ENCODE measurements at places on chromosomes 5 and 9.

DNA sequence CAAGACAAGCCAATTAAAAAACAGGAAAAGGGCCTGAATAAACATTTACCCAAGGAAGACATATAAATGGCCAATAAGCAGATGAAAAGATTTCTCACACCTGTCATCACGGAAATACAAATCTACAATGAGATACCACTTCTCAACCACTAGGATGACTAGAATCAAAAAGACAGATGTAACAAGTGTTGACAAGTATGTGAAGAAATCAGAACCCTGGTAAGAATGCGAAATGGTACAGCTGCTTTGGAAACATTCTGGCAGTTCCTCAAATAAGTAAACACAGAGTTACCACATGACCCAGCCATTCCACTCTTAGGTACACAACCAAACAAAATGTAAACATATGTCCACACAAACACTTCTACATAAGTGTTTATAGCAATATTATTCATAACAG is 32.5 kb downstream of the LEAP2 start:
- no peak for DNase-seq

- DNase-seq, result no peak
Measured at GRCh38 chr9:124818431-124819281, 34.6 kb upstream of the WDR38 start.

DNA sequence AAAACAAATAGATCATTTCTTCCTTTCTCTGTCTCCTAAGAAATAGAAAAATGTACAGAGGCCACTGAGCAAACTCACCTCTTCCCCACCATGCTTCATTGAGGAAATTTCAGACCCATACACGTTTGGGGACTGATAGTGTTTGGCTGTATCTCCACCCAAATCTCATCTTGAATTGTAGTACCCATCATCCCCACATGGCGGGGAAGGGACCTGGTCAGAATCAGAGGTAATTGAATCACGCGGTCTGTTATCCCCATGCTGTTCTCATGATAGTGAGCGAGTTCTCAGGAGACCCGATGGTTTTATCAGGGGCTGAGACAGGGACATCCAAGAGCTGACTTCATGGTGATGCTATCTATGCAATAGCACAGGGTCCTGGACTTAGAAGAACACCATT is 1655.8 kb downstream of the MAT2B start:
- DNase-seq, result no peak

DNA sequence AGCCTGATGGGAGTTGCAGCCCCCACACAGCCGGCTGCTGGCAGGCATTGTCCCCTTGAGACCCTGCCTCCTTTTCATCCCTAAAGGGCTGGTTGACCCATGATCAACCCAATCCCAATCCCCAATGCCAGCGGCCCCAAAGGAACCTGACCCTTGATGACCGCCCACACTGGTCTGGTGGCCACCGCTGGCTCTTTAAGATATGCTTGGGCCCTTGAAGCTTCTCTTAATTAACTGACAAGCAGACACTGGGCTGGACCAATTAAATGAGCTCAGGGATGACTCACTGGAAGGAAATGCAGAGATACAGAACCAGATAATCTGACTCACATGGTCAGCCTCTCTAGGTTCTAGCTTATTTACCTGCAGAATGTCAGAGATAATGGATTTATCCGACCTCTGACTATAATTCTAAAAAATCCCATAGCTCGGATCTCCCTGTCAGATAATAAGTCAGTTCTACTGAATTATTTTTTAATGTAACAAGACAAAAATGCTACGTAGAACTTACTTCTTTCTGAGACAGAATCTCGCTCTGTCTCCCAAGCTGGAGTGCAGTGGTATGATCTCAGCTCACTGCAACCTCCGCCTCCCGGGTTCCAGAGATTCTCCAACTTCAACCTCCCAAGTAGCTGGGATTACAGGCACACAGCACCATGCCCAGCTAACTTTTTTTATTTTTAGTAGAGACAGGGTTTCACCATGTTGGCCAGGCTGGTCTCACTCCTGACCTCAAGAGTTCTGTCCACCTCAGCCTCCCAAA is 11.1 kb upstream of the MLANA start:
- DNase-seq, result no peak

- no peak for DNase-seq
Measured at GRCh38 chr5:65103756-65104440, 335.2 kb downstream of the CWC27 start.

DNA sequence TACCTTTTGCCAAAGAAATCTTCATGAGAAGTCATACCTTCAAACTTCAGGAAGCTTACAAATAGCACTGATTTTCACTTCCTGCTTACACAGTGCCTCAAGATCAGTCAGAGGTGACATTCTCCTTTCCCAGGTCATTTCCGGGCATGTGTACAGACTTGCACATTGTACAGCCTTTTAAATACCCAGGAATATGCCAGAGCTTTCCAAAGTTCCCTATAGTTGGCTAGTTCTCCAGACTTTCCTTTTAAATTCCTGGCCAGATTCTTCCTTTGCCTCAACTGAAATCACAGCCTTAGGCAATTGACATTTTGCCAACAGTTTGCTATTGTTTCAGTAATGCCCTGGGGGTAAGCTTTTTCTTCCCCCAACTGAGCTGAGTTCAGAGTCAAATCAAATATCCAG is 47.2 kb downstream of the RFX3 start:
- DNase-seq, result no peak

DNA sequence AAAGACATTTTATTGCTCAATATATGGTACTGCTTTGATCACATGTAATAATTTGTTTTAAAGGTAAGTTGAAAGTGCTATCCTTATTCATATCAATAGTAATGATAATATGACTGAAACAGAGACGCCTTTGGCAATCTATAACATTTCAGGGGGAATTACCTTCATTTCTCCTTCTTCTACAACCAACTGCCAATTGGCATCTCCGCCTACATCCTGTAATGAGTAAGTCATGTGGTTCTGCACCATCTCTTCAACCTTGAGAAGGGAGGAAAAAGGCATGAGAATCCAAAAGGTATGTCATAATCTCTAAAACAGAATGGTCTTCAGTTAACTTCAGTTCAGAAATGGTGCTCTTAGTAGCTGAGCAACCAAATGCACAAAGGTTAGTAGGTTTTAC is 52.4 kb downstream of the HMGCR start:
- DNase-seq, result no peak

DNA sequence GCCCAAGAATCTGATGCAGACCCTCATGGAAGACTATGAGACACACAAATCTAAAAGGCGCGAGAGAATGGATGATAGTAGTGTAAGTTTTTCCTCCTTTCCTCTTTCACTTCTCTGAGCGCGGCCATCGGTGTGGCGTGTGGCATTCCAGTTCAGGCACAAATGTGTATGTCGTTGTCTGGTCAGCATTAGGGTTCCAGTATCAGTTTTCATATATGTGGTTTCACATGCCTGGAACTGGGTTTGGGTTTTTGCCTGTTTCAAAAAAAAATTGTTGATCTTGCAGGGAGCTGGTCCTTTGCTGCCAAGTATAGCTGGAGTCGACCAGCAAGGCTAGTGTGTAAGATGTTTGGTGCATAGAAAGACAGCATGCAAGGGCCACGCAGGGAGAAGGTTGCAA is 51.5 kb downstream of the C9orf152 start:
- no peak for DNase-seq

GRCh38 chr5:66021585-66021984 is 95.2 kb downstream of the ERBIN start:
- no peak for DNase-seq

DNA sequence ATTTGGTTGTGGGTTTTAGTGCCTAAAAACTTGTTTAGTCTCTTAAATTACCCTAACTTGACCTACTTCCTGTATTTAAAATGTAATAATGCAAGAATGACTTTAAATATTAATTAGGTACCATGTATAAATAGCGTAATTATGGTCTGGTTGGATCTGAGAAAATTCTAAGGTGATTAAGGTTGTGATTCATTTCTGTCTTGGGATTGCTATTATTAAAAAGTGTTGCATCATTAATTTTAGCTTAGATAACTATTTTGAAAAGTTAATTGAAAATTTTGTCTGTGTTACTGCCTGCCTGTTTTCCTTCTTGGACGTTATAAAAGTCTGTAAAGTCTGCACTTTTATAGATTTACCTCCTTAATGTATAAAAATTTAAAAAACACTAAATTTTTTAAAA is 11.8 kb downstream of the LRRC70 start:
- no peak for DNase-seq

- DNase-seq, result no peak
Measured at GRCh38 chr5:15585128-15585527, 85.1 kb downstream of the FBXL7 start.

GRCh38 chr5:9545992-9546851 is at the start of gene SEMA5A:
Gene SEMA5A, minus strand, starts transcription at chr5:9546075. Its CDS starts 166,129 bp downstream, at chr5:9379946.
- DNase-seq, result no peak

GRCh38 chr9:129472651-129473102 is 148.2 kb downstream of the C9orf50 start:
- no peak for DNase-seq

DNA sequence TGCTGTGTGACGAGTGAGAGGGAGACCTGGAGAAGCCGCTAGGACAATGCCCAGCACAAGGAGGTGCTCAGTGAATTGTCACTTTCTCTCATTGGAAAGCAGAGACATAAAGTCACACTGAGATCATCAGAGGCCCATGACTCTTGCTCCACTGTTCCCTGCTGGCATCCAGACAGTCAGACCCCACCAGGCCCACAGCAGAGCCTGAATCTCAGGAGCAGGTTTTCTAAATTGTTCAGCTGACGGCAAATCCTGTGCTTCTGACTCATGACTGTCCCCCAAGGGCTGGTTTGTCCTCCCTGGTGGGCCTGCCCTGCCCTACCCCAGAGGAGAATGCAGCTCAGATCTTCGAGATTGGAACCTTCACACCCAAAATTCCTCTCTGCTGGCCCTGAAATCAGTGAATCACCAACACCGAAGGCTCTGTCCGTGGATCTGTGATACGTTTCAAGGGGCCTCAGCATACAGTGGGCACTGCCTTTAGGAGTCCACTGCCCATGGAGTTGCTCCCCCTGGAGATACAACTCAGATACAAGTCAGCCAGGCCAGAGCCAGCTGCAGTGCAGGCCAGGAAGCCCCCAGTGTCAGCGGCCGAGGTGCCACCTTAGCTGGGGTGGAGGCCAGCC is 2.7 kb downstream of the PTGES start:
- no peak for DNase-seq
